Umbilical cord (tissue), 2 donors: ENCODE measurements at places on chromosomes 1 and 21. TPM values are rescaled to one million over a fixed set of nuclear protein-coding genes. Genes with fewer than 3 reads are reported as not detected.

GRCh38 chr1:228940926-228941325 is 205.6 kb downstream of the RHOU start:
- no peak for DNase-seq

GRCh38 chr1:167492481-167492910 is 25.8 kb downstream of the CD247 start:
- DNase-seq: no peak

- DNase-seq: no peak
Observed at GRCh38 chr1:75791022-75791421, 5.0 kb downstream of the RABGGTB start.

DNA sequence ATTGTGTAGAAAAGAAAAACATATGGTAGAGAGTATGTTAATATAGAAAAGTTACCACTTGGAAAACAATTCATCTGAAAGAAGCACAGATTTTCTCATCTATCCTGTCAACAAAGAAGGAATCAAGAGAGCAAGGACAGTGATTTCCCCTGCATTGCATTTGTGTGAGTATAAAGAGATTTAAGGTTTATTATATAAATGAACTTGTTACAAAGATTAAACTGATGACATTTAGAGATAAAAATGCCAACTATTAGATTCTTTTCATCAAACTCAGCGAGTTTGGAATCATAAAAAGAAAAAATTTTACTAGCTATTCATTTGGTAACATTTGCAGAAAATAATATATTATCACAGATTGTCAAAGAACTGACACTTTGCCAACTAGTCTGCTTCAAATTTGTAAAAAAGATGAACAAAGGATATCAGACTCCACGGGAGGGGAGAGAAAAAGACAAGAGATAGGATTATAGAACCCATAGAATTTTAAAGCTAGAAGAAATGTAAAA is at the start of gene RGS21:
RGS21 (plus strand) TSS at position 51 of the 509 bp plus-strand sequence. CDS start 26,045 bp downstream, outside the sequence.
- DNase-seq: no peak

DNA sequence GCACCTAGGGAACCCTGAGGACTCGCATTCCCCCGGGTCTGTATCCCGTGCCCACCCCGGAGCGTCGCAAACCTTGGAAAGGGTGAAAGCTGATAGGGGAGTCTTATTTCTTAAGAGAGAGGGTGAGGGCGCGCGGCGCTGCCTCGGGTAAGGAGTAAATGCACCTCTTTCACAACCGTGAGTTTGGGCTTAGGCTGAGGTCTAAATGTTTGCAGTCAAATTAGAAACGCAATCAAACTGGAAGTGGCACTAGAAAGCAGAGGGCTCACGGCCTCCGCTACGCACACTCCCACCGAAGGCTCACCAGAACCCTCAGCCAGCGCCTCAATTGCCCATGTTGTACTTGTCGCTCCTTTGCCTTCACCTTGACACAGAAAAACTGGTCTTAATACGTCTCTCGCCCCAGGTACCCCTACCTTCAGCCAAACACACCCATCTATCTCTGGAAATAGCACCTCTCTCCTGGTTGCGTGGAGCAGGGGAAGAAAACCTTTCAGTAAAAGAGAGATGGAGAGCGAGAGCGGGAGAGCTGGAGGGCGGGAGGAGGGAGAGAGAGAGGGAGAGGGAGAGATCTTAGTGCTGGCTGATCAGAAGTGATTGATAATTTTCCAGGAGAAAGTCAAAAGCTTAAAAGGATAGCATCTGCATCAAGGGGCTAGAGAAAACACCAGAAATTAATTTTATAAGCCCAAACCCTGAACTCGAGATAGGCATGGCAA is 1.7 kb upstream of the HLX start:
- no peak for DNase-seq

DNA sequence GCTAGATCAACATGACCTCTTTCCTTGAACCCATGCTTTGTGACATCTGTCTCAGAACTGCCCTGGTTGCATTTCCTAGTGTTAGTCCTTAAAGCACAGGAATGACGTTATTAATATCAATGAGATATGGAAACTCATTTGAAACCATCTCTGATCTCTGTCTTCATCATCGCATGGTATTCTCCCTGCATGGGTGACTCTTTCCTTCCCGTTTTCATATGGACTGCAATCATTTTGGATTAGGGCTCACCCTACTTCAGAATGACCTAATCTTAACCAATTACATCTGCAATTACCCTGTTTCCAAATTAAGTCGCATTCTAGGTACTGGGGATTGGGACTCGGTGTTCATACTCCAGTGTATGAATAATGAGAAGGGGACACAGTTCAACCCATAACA is 41.7 kb upstream of the DISC1 start:
- no peak for DNase-seq

DNA sequence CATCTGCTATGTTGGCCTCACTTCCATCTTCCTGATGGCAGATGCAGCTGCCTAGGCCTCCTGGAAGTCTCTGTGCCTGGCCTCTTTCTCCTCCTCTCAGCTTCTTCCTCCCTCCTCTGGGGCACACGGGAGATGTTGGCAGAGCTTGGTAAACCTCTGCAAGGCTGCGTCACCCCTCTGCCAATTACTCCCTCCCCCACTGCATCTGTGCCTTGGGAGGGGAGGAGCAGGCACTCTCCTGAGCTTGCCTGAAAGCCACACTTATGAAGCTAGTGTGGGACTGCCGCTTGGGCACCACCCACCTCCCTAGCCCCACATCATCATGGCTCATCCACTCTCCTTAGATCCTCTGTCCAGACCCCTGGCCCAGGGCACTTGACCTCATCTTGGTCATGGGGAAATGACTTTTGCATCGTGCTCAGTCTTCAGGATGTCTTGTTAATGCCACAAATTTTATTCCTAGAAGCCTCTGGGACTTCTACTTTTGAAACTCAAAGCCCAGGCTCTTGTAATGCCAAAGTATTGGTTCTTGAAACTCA is 7.3 kb upstream of the TMEM51 start:
- no peak for DNase-seq

GRCh38 chr21:43024439-43025136 is 50.2 kb downstream of the PKNOX1 start:
- DNase-seq: no peak

DNA sequence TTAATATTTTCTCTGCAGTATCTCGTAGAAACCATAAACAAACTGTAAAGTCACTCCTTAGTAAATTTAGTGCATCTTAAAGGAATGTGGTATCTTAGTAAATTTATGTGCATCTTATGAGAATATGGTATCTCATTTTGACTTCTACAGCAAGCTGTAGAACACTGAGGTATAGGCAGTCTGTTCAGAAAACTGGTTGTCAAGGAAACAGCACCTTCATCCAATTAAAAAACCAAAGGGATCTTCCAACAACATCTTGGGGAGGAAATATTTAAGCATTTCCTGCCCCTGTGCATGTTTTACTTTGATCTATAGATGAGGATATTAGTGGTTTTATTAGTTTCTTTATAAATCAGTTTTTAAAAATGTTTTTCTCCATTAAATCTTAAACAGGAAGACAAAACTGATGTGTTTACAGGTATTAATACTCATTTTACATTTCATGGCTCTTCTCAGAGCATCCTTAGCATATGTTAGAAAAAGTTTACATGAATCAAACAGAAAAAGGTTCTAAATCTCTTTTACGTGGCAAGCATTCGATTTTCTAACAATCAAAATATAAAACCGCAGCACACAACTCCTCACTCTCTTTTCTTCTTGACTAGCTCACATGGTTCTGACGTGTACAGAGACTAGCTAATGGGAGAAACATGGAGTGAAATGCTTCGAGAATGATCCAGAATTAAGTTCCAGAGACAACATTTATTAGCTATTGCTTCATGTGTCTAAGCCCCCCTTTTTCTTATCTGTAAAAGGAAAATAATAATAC is 668.8 kb downstream of the PTPRC start:
- no peak for DNase-seq

- no peak for DNase-seq
Observed at GRCh38 chr1:147647796-147648633, 22.3 kb downstream of the ACP6 start.

- no peak for DNase-seq
Observed at GRCh38 chr21:29718081-29718815, 221.5 kb downstream of the GRIK1 start.

- no peak for DNase-seq
Observed at GRCh38 chr1:25766721-25767436, 33.1 kb upstream of the SELENON start.

DNA sequence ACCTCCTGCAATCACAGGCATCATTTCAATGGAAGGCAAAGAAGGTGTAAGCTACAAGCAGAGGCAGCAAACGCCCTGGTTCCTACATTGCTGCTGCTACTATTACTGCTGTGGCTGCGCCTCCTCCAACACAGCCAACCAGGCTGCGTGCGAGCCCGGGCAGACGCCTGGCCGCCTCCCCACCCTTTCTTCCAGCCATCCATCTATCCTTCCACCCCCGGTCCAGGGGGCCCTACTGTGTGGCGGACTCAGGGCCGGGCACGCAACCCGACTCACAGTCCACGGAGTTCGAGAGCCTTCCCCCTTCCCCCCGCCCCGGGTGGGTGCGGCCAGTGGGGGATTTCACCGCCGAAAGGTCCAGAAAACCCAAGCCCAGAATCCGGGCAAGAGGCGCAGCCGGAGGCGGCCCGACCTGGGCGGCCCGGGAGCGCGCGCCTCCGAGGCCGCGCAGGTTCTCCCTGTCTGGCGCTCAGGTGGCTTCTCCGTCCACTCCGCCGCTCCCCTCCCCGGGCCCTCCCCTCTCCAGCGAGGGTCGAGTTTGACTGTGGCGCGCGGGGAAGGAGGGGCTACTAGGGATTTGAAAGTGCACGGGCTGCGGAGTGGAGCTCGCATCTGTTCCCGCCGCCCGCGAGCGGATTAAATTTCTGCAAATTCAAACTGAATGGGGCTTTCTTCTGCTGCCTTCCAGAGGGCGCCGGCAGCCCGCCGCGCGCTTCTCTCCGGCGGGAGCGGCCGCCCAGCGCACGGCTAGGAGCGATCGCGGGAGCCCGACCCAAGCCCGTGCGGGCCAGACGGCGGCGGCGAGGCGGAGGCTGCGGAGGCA is at the start of gene HUNK:
HUNK (plus strand) TSS at position 569 of the 823 bp plus-strand sequence. CDS start 655 bp downstream, outside the sequence.
- DNase-seq: peak; percentile 70

GRCh38 chr1:229402993-229403392 is 30.9 kb downstream of the ACTA1 start:
- DNase-seq: no peak

- no peak for DNase-seq
Observed at GRCh38 chr1:8643542-8644536, 173.6 kb downstream of the RERE start.

GRCh38 chr1:216626394-216627067 is 96.7 kb downstream of the ESRRG start:
- no peak for DNase-seq

DNA sequence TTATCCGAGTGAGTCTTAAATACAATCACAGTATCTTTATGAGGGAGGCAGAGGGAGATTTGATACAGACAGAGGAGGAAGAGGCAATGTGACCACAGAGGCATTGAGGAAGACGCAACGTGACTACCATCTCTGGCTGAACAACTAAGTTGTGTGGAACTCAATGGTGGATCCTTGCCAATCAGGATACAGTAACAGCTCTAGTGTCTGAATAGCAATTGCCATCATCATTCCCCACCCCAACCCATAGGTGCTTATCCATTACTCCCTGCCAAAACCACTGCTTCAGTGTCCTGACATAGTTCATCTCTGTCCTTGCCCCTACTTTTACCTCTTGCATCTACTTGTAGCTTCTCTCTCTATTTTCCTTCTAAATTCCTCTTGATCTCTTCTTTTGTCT is 20.5 kb upstream of the RHBDL2 start:
- DNase-seq: no peak

GRCh38 chr1:29706936-29707335 is 470.6 kb downstream of the PTPRU start:
- DNase-seq: no peak

- DNase-seq: no peak
Observed at GRCh38 chr21:14616380-14617039, 70.4 kb upstream of the SAMSN1 start.

DNA sequence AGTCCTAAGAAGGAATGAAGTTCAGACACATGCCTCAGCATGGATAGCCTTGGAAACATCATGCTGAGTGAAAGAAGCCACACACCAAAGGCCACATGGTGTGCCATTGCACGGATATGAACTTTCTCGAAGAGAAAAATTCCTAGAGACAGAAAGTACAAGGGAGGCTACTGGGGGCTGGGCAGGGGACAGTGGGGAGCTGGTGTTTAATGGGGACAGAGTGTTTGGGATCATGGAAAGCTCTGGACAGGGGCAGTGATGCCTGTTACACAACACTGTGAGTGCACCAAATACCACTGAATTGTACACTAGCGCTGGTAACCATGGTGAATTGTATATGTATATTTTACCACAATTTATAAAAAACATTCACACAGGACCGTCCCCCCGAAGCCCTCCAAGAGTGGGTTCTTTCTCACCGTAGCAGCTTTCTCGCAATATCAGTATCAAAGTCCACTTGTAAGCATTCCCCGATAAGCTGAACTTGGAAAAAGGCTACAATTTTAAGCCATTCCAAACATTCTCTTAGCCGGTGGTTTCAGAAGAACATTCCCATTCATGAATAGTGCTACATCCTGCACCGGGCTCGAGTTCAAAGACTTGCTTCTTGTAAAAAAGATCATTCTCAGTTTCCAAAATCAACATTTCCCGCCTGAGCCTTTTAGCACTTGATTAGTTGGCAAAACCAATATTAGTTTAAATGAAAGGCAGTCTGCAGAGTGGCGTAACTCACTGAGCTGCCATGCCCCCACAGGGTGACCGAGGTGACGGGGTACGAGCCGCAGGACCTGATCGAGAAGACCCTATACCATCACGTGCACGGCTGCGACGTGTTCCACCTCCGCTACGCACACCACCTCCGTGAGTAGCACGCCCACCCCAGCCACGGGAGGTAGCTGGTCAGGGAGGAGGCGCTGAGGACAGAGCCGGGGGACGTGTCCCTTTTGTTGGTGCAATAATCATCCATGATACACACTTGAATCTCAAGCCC is 31.7 kb downstream of the SIM2 start:
- no peak for DNase-seq

GRCh38 chr1:119506941-119507340 is at the start of gene HSD3B1:
Gene HSD3B1 (plus strand): TSS chr1:119507210. CDS start chr1:119507477, 267 bp downstream.
- DNase-seq: no peak

DNA sequence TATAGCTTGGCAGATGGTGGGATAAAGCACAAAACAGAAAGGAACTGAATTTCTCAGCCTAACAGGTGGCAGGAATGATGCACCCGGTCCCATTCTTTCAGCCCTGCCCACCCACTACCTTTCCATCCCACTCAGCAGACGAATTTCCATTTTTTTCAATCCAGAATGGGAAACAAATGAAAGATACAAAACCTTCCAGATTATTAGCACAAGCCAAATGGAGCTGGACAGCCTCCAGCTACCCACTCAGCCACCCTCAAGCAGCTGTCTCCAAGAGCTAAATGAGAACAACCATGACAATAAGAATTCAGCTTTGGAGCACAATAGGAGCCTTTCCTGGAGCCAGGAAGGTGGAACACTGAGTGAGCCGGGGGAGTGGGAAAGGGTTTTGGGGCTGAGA is 96.3 kb upstream of the ST6GALNAC5 start:
- no peak for DNase-seq

GRCh38 chr1:41800311-41800829 is 118.4 kb downstream of the HIVEP3 start:
- DNase-seq: no peak

The PLD5 gene
- 2.4 TPM for total RNA-seq

The TRPM2 gene
- 2.9 TPM for total RNA-seq

The CYP4X1 gene
- total RNA-seq: not detected
